BJ (cell line): ENCODE measurements at places on chromosomes 1 and 21.

DNA sequence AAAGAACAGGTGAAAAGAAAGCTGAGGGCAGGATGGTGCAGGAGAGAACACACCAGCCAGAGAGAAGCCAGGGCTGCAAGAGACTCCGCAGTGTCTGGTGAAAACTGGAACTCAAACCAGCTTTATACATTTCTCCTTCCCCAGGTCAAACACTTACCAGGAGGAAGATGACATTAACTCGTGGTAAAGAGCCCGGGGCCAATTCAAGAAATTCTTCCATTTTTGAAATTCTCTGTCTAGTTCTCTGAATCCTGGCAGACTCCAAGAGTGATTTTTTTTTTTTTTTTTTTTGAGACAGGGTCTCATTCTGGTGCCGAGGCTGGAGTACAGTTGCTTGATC lies 25.8 kb upstream of the SIPA1L2 start:
- DNase-seq, result no peak

DNA sequence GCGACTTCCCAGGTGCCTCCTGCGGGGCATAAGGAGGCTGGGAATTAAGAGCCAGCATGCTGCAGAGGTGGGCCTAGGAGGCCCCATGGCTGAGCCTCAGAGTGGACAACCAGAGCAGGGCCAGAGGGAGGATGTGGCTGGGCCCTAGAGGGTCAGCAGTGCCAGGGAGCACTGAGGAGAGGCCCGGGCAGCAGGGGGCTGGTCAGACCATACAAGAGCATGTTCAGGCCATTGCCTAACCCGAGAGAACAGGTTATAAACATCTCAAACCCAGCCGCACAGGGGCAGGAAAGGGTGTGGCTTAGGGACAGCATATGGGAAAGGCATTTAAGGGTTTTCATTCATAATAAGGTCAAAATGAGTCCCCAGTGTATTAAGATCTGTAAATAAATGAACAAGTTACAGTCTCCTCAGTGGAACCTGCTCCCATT lies 51.1 kb downstream of the IER5 start:
- DNase-seq, result no peak

- DNase-seq, result no peak
Observed at GRCh38 chr1:196584696-196585095, 23.5 kb downstream of the KCNT2 start.

GRCh38 chr21:34991366-34991957 lies 57.6 kb downstream of the RUNX1 start:
- DNase-seq, result no peak

DNA sequence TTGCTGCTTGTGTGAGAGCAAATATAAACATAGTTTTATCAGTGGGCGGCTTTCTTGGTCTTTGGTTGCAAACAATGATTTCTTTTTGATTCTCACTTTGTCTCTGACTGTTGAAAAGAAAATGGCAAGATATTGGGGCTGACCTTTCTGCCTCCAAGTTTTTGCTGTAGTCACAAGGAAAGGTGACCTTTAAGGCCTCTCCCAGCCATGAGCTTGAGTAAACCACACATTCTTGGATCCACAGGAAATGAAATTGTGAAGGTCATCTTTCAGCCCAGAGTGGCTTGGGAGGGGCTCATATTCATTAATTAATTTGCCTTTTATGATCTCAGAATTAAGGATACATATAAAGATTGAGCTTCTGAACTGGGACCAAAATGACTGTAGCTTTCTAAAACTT lies 241.6 kb downstream of the BACH1 start:
- no peak for DNase-seq

DNA sequence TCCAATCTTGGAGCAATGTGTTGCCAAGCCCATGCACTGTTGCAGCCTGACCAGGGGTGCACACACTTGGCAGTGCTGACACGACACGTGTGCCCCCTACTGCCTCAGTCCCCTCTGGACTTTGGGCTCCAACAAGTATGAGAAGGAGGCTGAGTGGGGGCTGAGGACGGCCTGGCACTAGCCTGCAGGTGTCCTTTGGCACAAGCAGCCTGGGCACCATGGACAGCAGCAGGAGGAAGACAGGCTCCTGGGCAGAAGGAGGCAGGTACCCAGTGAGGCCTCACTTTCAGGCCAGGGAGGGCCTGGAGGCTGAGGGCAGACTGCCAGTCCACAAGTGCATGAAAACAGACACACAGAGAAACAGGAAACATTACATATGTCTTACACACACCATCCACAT lies 1702.9 kb upstream of the B3GALT2 start:
- no peak for DNase-seq

DNA sequence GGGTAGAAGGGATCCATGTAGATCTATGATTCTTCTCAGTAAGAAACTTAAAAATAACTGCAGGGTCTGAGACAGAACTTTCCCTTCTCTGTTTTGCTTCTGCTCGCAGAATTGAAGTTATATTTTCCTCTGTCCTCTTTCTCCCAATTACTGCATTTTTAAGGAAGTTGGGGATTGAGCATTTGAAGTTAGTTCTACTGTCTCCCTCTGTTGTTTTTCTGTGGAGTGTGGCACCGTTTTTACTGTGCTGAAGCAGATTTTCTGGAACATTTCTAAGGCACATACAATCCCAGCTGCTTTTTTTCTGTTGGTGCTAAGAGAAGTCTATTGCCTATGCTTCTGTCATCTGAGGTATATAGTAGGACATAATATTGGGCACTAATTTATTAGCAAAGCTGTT lies 43.3 kb downstream of the RASAL2 start:
- no peak for DNase-seq

GRCh38 chr1:224662870-224663269 lies 46.8 kb downstream of the CNIH3 start:
- no peak for DNase-seq

GRCh38 chr1:229148743-229149142 lies 122.2 kb upstream of the RAB4A start:
- no peak for DNase-seq

GRCh38 chr1:153921080-153921802 lies 1.5 kb downstream of the GATAD2B start:
- no peak for DNase-seq

DNA sequence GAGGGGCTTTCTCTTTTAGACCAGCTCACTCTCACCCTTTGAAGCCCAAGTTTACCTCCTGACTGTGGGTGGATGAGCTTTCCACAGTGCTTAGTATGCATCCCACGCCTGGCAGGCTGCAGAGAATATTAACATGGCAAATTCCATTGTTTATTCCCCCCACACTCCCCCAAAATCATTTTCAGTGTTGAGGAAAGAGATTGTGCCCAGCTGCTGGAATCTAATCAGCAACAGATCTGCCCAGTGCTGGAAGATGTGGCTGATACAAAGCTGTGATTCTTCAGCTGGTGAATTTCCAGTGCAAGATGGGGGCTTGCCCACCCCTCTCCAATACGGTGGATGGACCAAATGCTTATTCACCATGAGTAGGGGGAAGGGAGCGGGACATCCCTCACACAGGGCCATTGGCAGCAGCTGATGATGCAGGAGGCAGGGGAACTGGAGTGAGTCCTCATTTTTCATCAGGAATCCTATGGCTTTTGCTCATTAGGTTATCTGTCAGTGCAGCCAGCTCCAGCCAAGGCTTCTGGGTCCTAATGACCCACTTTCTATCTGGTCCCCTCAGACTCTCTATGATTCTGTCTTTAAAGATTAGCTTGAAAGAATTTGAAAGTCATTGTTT lies 39.7 kb upstream of the KCNA3 start:
- DNase-seq, result no peak

- no peak for DNase-seq
Observed at GRCh38 chr1:176058686-176059085, 148.4 kb downstream of the COP1 start.
